ENCODE measurements at places on chromosomes 1 and 21. TPM values are rescaled to one million over a fixed set of nuclear protein-coding genes. Genes with fewer than 3 reads are reported as not detected.

CHODL gene
- total RNA-seq: under 0.01 TPM

KLHDC9 gene
- 1.3 TPM for total RNA-seq

CLCA2 gene
- 15.3 TPM for total RNA-seq

PPM1J gene
- 4.0 TPM for total RNA-seq

LRRC38 gene
- total RNA-seq: not detected

TMEM82 gene
- not detected for total RNA-seq

PTPN7 gene
- total RNA-seq: not detected

GPR25 gene
- not detected for total RNA-seq

SPRR1B gene
- total RNA-seq: 91.5 TPM

Data from bronchial epithelial cell (primary cell).